Stimulated activated CD8-positive, alpha-beta memory T cell treated with anti-CD3 and anti-CD28 coated beads, Interleukin-7, amount 100 ng/mL, for 1 hour (primary cell): ENCODE measurements at places on chromosomes 5 and 9.

GRCh38 chr5:54704825-54705224 is 187.3 kb downstream of the SNX18 start:
- DNase-seq, result no peak

- DNase-seq, result no peak
Measured at GRCh38 chr9:133375116-133375723, 640 bp downstream of the SURF4 start.

DNA sequence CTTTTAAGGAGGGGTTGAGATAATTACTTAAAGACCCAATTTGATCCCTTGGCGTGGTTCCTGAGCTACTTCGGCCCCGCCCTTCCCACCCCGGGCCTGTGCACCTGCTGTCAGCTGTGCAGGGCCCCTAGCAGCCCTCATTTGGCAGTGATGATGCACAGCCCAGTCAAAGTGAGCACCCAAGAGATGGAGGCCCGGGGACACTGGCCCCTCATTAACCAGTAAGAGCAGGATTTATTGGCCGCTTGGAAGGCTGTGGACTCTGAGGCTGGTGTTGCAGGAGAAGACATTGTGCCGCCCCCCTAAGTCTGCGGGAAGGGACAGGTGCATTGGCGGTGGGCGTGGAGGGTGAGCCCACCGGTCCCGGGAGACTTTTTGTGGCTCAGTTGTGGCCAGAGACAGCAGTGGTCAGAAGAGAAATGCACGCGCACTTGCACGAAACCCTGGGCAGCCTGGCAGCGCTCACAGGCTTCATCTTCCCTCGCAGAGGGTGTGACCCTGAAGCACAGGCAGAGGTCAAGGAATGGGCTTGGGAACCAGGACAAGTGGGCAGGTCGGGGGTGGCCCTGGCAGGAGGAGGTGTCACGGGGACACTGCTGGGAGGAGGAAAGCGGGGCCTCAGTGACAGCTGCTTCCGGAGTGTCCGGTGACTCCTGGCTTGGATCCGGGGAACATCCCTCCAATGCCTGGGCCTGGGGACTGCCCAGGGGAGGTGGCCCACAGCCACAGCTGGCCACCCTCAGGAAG is 74.0 kb upstream of the RXRA start:
- no peak for DNase-seq

- DNase-seq, result no peak
Measured at GRCh38 chr5:91976451-91976850, 593.3 kb upstream of the ARRDC3 start.

DNA sequence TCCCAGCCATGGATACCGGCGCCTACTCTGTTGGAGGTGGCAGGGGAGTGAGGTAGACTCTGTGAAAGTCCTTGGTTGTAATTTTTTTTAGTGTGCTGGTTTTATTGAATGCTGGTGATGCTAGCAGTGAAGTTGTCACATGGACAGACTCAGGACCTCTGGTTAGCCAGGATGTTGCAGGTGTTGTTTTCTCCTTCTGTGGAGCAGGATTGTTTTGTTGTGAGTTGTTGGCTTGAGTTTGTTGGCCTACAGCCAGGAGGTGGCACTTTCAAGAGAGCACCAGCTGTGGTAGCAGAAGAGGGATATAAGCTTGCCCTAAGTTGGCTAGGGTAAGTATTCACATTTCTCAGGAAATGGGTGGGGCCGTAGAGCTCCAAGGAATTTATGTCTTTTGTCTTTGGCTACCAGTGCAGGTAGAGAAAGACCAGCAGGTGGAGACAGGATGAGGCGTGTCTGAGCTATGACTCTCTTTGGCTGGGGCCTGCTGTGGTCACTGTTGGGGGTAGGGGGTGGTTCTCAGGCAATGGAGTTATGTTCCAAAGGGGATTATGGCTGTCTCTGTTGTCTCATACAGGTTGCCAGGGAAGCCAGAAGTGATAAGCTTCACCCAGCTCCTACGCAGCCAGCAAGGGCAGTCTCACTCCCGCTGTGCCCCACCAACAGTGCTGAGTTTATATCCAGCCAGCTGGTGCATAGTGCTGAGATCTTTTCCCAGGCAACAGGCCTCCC is 248.7 kb downstream of the TAF11L14 start:
- DNase-seq, result no peak

DNA sequence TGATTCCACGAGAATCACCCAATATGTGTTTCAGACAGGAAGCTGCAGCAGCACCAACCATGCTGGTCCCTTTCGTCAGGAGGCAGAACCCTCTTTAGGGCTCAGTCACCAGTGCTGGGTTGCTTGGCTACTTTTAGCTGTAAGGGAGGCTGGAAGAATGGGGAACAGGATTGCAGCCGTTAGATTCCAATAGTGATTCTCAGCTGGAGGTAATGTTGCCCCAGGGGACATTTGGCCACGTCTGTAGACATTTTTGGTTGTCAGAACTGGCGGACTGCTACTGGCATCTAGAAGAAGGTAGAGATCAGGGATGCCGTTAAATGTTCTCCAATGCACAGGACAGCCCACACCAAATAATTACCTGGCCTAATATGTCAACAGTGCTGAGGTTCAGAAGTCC is 81.8 kb downstream of the ANKRD33B start:
- DNase-seq, result no peak

- no peak for DNase-seq
Measured at GRCh38 chr9:112894041-112894440, 3.4 kb upstream of the SLC46A2 start.

DNA sequence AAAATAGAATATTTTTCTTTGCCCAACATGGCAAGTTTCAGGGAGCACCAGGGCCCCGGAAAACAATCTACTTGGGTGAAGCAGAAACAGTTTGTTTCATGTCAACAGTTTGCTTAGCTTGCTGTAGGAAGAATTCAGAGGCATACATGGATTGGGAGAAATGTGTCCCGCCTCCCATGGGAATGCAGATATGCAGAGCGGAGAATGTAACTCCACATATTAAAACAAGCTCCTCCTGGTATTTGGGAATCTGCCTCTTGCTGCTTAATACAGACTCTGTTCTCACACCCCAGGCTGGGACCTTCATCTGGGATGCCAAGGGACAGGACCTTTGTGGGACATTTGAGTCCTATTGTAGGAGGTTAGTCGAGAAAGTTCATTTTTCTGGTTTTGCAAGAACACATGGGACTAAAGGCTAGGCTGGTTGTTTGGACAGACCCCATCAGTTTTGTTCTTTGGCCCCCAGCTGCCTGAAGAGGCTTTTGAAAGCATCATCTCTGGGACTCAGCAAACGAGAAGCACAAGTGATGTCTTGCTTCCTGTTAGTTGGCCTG is 220.5 kb upstream of the ADRA1B start:
- no peak for DNase-seq

DNA sequence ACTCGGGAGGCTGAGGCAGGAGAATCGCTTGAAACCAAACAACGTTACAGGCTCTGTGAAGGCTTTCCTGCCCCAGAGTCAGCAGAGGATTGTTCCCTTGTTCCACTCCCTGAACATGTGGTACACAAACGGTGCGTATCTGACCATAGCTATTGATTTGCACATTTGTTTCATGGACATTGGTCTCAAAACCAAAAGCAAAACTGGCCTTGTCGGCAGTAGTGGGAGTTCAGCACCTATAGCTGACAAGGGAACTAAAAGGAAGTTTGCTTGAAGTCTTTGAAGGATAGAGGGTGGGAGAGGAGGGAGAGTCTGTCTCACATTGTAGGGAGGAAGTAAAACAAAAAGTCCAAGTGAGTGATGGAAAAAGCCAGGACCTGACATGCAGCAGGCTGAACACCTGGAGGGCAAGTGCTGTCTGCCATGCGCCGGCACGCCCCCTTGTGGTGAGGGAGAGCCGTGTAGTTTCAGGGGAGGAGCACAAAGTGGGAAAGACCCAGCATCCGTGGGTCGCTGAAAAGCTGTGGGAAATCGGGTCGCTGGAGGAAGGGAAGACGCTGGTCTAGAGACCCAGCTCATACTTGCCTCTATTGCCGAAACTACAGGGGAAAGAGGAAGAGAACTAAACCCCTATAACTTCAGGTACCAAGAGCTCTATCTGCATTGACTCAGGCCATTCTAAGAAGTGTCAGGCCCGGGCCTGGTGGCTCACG is 58.0 kb downstream of the RAD23B start:
- peak; percentile 74 for DNase-seq
